Stimulated activated CD8-positive, alpha-beta memory T cell treated with anti-CD3 and anti-CD28 coated beads, Interleukin-7, amount 100 ng/mL, for 1 hour (primary cell): ENCODE measurements at places on chromosomes 1 and 21.

- no peak for DNase-seq
Observed at GRCh38 chr1:233514946-233515391, 98.9 kb upstream of the KCNK1 start.

DNA sequence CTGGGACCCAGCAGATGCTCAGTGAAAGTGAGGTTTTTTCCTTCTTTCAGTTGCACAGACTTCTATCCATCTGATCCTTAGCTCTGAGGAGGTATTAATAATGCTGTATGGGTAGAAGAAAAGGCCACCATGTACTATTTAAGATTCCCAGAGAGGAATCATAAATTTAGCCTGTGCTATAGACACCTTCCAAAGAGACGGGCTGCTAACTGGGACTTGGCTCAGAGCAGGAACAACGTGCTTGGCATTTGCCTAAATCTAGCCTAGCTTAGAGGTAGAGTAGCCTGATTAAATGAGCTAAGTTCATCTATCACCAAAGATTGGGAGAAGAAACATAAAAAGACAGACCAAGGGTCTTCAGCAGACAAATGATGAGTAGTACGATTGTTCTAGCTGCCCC, 176.9 kb upstream of the BEND5 start:
- no peak for DNase-seq

- DNase-seq = peak; percentile 10
Observed at GRCh38 chr1:54081306-54082270, 28.2 kb downstream of the TCEANC2 start.

DNA sequence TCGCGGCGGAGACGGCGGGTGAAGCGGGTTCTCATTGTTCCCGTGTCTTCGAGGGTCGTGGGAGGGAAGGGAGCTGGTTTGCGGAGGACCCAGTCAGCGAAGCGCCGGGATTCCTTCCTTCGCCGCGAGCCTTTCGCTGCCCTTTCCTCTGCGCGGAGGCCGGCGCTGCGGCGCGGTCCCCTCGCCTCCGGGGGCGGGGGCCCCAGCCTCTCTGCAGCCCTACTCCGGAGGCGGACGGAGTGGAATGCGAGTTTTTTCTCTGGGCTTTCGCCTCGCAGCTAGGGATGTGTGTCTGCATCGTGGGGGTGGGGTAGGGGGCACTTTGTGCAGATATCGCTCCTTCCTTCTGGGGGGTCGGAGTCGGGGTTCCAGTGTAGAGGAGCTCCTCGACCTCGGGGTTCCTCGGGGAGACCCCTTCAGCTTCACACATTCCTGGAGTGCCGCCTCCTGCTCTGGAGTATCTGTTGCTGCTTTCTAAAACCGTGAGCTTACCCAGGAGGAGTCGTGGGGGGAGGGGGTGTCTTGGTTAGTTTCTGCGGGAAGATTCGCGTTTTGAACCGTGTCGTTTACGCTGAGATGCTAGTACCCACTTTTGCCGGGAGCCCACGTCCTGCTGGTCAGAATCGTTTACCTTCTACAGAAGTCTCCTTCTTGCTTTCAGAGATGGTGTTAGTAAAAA, 595 bp downstream of the RNF2 start:
- DNase-seq = no peak

DNA sequence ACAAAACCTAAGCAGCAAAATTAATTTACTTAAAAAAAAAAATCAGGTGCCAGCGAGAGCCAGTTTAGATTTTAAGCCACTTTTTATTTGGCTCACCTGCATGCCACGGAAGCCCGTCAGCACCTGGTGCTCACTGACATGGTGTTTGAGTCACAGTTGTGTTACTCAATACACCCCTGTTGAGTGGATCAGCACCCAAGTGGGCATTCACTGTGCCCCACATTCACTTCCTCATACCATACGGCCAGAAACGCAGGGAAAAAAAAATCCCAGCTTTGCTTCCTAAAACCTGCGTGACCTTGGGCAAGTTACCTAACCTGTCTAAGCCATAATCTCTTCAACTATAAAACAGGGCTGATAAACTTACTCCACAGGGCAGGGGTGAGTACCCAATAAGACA, 42.8 kb upstream of the SIM2 start:
- DNase-seq = no peak
